ENCODE measurements at places on chromosomes 7 and 10. TPM values are rescaled to one million over a fixed set of nuclear protein-coding genes. Genes with fewer than 3 reads are reported as not detected.

OPN4 gene
- total RNA-seq: not detected

ARMC10 gene
- 16.1 TPM for total RNA-seq

RP9 gene
- 26.4 TPM for total RNA-seq

MOGAT3 gene
- not detected for total RNA-seq

NME8 gene
- not detected for total RNA-seq

TNPO3 gene
- total RNA-seq: 53.8 TPM

DNAJC2 gene
- 19.2 TPM for total RNA-seq

LIPJ gene
- total RNA-seq: 0.22 TPM

CFAP58 gene
- 2.2 TPM for total RNA-seq

ADCY1 gene
- 51.9 TPM for total RNA-seq

SUN3 gene
- total RNA-seq: not detected

MEIG1 gene
- not detected for total RNA-seq

CYCS gene
- 127 TPM for total RNA-seq

UTF1 gene
- 0.61 TPM for total RNA-seq

JCAD gene
- total RNA-seq: 0.32 TPM

WDFY4 gene
- total RNA-seq: not detected

CCL24 gene
- not detected for total RNA-seq

PROSER2 gene
- total RNA-seq: not detected

NACAD gene
- 125 TPM for total RNA-seq

SPDYE2B gene
- not detected for total RNA-seq

PTPRE gene
- 2.6 TPM for total RNA-seq

SLC16A9 gene
- total RNA-seq: 1.2 TPM

COX15 gene
- 41.5 TPM for total RNA-seq

CALML3 gene
- total RNA-seq: not detected

TUBAL3 gene
- not detected for total RNA-seq

SPDYE9 gene
- 0.25 TPM for total RNA-seq

CEP55 gene
- total RNA-seq: 6.0 TPM

BAG3 gene
- total RNA-seq: 15.7 TPM

CYP3A7 gene
- total RNA-seq: not detected

CTNNA3 gene
- total RNA-seq: 3.3 TPM

NYAP1 gene
- total RNA-seq: 36.6 TPM

NKX1-2 gene
- 0.59 TPM for total RNA-seq

PON1 gene
- total RNA-seq: 1.1 TPM

OR2A7 gene
- 0.22 TPM for total RNA-seq

DDC gene
- 3.8 TPM for total RNA-seq

HEPACAM2 gene
- total RNA-seq: not detected

FAM25G gene
- not detected for total RNA-seq

SAMD9L gene
- total RNA-seq: not detected

Data from glutamatergic neuron (in vitro differentiated cells).